ENCODE measurements at places on chromosomes 2 and 18.
A peak's percentile ranks its signal among the peaks of the same experiment; 100 is the strongest.

DNA sequence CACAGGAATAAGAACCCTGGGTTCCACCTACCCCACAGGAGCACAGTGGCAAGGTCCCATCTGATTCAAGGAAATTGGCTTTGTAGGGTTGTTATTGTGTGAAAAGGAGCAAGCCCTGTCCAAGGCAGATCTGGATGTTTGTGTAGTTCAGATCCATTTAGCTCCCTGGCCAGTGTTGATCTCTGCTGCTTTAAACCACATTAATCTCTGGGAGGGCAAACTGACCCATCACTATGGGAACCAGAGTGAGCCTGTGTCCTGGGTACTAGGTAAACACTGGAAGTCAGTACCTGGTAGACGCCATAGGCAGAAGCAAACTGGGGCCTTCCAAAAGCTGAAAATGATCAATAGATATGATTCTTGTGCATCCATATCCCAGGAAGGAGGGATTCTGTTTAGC, 271.5 kb upstream of the EPAS1 start:
- DNase-seq, result no peak

DNA sequence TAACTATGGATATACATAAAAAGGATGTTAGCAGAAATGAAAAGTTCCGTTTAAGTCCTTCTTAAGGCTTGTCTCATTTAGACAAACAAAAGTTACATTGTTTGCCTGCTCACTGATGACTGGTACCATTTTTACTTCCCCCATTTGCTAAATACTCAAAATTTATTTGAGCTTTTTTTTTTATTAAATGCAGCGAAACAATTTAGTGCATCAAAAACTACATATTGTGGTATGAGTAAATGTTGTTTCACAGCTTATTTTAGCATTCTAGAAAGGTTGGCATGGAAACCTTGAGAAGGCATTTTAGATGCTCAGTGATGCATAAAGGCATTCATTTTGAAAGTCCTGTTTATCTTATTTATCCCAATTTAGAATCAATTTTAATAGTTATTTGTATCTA, 100.0 kb downstream of the MAP2 start:
- DNase-seq, result no peak

GRCh38 chr2:128563348-128563687, 244.7 kb upstream of the HS6ST1 start:
- no peak for DNase-seq

DNA sequence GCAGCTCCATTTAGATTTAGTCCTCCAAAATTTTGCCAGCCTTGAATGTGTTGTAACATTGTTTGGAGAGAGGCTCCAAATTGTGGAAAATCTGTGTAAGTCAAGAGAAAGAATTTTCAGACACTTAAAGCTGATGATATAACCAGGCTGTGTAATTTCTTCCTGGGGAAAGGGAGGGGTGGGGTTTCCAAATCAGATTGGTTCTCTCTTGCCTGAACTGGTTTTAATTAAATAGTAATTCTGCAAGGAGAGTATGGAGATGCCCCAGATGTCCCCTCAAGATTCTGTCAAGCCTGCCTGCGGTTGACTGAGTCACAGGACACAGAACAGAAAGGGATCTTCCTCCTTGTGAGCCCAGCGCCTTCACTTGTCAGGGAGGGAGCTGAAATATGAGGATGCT, 54.5 kb downstream of the C18orf63 start:
- DNase-seq, result no peak

- DNase-seq, result peak; percentile 71
Observed at GRCh38 chr2:172084645-172085459, 455 bp upstream of the DLX1 start.

DNA sequence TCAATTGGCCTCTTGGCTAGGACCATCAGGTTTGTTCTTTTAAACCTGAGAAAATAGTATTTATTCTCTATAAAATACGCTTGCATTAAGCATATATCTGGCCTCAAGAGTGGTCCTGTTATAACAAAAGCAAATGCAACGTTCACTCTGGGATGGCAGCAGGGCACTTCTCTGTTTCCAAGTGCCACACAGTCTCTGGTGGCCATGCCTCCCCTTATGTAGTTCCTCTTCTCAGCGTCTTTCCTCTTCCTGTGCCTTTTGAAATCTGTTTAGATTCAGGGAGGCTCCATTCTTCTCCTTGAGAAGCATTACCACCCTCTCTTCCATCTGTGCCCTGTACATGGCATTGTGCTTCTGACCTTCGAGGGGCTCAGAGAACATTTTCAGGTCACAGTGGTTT, 51.9 kb downstream of the TSHZ1 start:
- DNase-seq, result no peak

DNA sequence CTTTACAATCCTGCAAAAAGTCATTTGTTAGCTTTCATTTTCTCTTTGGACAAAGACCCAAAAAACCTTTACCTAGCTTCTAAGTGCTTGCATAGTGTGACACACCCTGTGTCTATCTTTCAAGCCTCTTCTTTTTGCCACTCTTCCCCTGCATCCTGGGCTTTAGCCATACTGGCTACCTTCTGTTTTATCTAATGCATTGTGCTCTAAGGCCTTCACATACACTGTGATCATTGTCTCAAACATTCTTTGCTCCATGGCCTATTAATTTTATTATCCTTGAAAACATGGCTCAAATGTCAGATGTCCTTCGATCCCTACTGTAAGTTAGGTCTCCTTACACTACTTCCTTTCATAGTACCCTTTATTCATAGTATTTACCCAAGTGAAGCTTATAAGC, 84.4 kb downstream of the PIK3C3 start:
- no peak for DNase-seq

- no peak for DNase-seq
Observed at GRCh38 chr2:175030380-175031271, 25.4 kb upstream of the CHN1 start.

GRCh38 chr2:132782176-132782783, 112.3 kb upstream of the LYPD1 start:
- no peak for DNase-seq

- DNase-seq, result no peak
Observed at GRCh38 chr2:219416938-219417337, 1.2 kb upstream of the DES start.

- no peak for DNase-seq
Observed at GRCh38 chr18:13007248-13007560, 16.0 kb downstream of the CEP192 start.

GRCh38 chr18:629269-630150, 27.9 kb upstream of the TYMS start:
- DNase-seq, result no peak

- DNase-seq, result no peak
Observed at GRCh38 chr18:1147730-1148129, 243.1 kb downstream of the ADCYAP1 start.

- no peak for DNase-seq
Observed at GRCh38 chr2:29475499-29475898, 360.3 kb downstream of the CLIP4 start.

GRCh38 chr2:50879457-50879856, 152.5 kb downstream of the NRXN1 start:
- DNase-seq, result no peak

DNA sequence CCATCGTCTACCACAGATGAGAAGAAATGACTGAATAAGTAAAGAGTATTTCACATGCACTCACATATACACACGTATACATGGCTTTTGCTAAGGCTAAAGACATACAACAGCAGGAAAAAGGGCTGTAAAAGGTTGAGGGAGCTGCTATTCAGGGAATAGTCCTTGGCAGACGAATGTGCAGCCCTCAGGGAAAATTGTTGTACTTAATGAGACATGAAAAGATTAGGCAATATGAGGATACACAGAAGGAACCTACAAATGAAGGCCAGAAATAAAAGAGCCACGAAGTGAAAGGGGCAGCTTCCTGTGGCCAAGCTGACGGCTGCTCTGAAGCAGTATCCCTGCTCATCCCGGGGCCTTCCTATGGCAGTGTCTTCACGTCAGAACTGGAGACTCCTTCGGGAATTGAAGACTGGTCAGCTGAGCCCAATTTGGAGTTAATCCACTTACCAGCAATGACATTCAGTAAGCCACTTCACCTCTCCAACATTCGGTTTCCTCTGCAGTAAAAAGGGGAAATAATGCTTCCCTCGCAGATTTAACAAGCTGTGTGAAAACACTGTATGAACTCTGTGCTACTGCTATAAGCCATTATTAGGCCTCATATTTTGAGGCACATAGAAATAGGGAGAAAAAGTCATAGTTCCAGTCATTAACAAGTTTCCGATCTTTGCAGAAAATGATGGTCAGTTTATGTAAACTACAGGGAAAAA, 221.8 kb downstream of the STK39 start:
- no peak for DNase-seq

DNA sequence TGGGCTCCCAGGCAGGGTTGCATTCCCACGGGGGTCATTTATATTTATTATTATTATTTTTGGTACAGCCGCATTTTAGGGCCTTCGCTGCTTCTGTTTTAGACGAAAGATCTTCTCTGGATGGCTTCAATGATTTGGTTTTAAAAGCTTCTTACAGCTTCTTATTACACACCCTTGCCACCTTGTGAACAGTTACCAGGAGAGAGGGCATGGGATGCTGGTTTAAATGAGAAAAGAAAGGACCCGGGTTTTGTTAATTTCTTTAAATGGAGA, 1.7 kb downstream of the SH3RF3 start:
- DNase-seq, result no peak

- peak; percentile 2 for DNase-seq
Observed at GRCh38 chr18:79851489-79851888, 53.8 kb downstream of the KCNG2 start.

- DNase-seq, result no peak
Observed at GRCh38 chr2:195795879-195796278, 138.9 kb downstream of the SLC39A10 start.

- no peak for DNase-seq
Observed at GRCh38 chr2:101815154-101815553, 117.6 kb downstream of the MAP4K4 start.

DNA sequence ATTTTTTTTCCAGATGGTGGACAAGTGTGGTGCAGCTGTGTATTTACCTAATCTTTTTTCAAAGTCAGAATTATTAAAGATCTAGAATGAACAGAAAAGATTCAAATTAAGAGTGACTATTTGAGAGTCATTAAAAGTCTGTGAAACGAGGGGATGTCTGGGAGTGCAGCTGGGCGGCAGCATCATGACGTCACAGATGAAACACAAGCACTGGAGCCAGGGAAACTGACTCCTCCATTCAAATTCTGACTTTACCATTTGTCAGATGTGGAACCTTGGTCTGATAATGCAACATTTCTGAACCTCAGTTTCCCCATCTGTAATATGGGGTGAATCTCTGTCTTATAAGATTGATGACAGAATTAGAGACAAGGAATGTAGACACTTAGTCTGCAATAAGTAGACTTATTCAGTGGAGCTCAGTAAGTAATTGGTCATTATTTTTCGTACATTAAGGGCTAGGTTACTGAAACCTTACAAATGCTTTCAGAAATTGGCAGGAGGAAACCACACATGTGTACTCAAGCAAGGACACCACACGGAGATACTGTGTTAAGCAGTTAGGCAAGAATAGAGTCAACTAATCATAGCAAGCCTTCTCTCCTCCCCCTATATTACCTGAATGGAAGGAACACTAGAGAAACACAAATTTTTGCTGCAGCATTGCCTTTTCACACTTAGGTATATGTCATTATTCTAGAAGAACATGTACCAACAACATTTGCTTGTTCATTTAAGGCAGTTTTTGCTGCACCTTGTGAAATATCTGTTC, 27.8 kb upstream of the CXXC1 start:
- DNase-seq, result no peak

- DNase-seq, result no peak
Observed at GRCh38 chr2:144137705-144138428, 382.1 kb downstream of the ZEB2 start.

- no peak for DNase-seq
Observed at GRCh38 chr2:240869956-240870875, 1.6 kb downstream of the AGXT start.

DNA sequence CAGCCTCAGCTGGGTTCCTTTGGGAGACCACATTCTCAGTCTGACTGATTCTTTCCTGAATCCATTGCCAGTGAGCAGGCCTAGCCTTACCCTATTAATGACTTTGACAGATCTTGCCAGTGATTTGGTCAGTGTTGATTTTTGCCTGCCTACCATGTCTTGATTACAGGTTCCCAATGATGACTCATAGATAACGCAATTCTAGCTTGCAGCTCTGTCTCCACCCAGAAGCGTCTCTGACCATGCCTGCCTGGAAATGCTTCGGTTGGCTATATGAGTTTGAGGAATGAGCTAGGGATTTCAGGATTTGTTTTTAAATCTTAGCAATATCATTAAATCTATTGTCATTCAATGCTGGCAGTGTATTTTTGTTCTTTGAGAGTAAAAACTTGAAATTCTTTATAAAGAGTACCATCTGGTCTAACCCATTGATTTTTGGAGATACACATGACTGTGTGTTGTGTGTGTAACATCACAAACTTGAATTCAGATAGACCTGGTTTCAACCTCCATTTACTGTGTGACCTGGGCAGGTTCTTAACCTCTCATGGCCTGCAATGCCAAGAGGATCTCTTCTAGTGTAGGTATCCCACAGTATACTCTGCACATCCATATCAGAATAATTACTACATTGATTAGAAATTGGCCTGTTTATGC, 57.0 kb downstream of the CCDC150 start:
- DNase-seq, result no peak

GRCh38 chr2:133486771-133487191, 81.5 kb downstream of the NCKAP5 start:
- no peak for DNase-seq

DNA sequence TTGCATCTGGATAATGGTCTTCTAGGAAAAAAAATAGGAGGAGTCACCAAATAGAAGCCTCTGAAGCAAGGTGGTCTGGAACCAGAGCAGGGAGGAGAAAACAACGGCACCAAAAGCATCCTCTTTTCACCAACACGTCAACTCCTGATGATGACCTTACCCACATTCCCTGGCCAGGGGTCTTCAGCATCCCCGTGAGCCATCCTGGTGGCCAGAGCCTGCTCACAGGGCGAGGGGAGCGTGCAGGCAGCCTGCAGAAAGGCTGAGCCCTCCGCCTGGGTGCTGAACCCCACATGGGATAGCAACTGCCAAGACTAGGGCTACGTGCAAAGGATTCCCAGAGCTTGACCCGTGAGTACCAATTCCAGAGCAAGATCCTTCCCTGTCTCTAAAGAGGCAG, 191.0 kb downstream of the NDUFA10 start:
- DNase-seq, result no peak

DNA sequence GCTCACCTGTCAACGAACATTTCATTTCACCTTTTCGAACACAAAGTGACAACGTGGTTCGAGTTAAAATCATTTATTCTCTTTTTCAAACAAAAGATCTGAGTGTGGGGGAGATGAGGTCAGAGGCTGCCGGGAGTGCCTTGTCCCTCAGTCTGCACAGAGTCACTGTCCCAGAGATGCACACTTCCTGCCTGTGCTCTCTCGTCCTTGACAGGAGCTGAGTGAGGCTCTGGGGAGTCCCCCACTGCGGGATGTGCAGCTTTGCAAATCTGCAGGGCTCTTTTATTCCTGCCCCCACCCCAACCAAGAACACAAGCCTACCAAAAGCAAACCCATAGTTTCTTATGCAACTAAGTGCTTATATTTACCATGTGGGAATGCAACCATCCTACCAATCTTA, 497.8 kb downstream of the EIPR1 start:
- no peak for DNase-seq

- DNase-seq, result no peak
Observed at GRCh38 chr18:23258566-23259469, 123.5 kb downstream of the CABLES1 start.

GRCh38 chr2:201798252-201798913, 8.0 kb upstream of the CDK15 start:
- no peak for DNase-seq
